ENCODE measurements at places on chromosomes 3 and 15.
A peak's percentile ranks its signal among the peaks of the same experiment; 100 is the strongest.

DNA sequence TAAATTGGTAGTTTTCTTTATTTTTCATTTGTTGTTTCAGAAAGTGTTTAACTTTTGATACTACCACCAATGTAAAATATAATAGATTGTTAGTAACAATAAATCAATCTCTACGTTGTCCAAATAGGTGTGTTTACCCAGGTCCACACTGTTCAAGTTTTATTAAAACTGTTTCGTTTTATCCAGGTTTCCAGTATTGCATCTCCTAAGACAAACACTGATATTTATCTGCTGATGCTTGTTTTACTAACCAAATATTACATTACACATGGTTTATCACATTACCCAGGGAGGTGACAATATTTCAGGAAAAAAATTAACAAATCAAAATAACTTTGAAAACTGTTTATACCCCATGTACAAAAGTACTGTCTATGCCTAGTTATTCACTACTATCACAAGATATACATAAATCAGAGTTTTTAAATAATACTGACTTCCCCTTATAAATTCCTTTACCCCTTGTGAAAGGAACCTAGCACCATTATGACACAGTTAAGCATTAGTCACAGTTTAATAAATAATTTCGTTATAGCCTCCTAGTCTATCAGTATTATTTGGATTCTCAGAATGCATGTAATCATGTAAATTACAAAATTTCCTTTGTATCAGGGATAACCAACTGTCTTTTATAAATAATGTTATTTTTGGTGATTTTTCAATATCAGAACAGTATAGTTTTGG, 205.3 kb downstream of the ZBTB20 start:
- DNase-seq: no peak

GRCh38 chr3:97817965-97818364, 3.8 kb upstream of the CRYBG3 start:
- no peak for DNase-seq

- no peak for DNase-seq
Measured at GRCh38 chr3:117483839-117484238, 774.3 kb downstream of the TUSC7 start.

DNA sequence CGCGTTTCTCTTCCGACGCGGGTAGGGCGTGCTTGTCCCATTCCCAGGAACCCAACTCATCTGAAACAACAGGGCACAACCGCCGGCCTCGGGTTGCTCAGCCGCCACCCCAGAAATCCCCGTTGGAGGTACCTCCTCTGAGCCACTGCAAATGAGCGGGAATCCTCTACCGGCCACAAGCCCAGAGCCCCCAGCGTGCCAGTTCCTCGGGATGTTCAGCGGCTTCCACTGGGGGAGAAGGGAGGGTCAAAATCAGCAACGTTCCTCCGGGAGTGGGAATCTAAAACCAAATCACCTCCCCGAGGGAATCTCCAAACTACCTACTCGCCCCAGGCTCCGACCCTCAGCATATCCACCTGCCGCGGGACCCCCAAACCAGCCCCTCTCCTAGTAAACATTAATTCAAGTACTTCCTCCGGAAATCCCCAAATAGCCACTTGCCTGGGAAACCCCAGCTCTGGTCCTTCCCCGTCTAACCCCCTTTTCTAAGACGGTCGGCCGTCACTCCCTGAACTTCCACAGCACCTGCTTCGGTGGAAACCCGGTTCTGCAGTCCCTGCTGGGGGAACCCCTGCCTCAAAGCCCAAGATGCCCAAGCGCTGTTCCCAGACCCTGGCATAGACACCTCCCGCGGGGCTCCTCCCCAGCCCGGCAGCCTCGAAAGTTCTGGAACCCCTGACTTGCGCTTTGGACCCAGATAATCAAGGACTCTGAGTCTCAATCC, 887 bp downstream of the OXTR start:
- DNase-seq: peak; percentile 41

- DNase-seq: no peak
Measured at GRCh38 chr15:99514306-99514705, 51.5 kb upstream of the MEF2A start.

GRCh38 chr3:1092061-1092460, 763 bp upstream of the CNTN6 start:
- no peak for DNase-seq

GRCh38 chr15:74258456-74259291, 22.5 kb downstream of the CCDC33 start:
- DNase-seq: no peak

DNA sequence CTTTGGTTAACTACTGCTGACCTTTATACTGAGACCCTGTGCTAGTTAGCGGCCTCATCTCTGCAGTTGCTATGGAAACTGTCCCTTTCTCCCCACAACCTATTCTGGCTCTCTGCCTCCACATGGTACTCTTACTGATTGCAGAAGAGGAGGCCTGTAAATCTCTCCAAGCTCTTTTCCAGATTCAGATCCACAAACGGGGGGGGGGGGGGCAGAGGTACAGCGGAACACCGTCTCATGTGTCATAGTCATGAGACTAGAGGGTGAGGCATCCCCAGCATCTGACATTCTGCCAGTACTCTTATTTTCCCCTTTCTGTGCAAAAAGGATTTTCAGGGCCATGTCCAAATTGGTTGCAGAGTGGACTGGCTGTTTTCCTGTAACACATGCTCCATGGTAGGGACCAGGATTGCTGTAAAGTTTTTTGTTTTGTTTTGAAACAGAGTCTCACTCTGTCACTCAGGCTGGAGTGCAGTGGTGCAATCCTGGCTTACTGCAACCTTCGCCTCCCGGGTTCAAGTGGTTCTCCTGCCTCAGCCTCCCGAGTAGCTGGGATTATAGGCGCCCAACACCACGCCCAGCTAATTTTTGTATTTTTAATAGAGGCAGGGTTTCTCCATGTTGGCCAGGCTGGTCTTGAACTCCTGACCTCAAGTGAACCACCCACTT, 8.3 kb upstream of the MAP1A start:
- no peak for DNase-seq

GRCh38 chr3:23996095-23996524, 51.0 kb downstream of the NR1D2 start:
- DNase-seq: no peak

GRCh38 chr3:63471781-63472180, 180.7 kb upstream of the SNTN start:
- DNase-seq: no peak

DNA sequence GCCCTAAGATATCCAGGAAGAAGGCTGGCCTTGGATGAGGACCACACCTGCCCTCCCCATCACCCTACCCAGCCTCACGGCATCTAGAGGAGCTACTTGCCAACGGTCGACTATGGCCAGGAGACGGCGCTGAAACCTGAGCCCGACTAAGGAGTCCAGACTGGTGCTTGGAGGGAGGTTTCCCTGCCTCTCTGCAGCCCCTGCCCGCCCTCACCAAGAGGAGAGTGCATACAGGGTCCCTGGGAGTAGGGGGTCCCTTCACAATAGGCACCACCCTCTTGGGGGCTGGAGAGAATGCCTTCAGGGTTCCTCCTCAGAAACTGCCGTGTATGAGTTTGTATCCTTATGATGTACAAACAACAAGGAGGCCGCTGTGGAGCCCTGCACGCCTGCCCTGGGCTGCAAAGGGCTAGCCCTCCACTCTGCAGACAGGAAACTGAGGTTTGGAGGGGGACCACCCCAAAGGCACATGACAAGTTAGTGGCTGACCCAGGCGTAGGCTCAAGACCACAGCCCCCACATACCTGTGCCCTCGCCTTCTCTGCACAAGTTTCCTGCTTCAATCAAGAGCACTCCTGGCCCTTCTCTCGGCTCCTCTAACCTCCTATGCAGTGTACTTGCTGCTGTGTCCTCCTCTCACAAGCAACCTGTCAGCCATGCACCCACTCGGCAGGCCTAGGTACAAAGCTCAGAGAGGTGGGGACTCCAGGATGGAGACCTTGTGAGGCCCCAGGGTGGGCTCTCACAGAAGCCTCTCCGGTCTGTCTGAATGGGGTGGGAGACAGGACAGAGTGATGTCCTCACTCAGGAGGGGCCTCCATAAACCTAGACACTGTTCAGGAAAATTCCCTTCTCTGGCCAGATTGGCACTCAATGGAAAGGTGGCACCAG, 7.4 kb downstream of the KLF15 start:
- no peak for DNase-seq

DNA sequence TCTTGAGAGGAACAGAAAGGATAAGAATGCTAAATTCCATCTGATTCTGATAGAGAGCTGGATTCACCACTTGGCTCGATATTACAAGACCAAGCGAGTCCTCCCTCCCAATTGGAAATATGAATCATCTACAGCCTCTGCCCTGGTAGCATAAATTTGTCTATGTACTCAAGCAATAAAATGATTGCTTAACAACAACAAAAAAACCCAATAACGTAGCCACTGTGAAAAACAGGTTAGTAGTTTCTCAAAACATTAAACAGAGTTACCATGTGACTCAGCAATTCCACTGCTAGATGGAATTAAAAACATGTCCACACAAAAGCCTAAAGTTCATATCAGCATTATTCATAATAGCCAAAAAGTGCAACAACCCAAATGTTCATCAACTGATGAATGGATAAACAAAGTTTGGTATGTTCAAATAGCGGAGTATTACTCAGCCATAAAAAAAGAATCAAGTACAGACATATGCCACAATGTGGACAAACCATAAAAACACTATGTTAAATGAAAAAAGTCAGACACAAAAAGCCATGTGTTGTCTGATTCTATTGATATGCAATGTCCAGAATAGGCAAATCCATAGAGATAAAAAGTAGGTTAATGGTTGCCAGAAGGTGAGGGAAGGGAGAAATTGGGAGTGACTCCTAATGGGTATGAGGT, 16.8 kb downstream of the BCL2L10 start:
- no peak for DNase-seq

DNA sequence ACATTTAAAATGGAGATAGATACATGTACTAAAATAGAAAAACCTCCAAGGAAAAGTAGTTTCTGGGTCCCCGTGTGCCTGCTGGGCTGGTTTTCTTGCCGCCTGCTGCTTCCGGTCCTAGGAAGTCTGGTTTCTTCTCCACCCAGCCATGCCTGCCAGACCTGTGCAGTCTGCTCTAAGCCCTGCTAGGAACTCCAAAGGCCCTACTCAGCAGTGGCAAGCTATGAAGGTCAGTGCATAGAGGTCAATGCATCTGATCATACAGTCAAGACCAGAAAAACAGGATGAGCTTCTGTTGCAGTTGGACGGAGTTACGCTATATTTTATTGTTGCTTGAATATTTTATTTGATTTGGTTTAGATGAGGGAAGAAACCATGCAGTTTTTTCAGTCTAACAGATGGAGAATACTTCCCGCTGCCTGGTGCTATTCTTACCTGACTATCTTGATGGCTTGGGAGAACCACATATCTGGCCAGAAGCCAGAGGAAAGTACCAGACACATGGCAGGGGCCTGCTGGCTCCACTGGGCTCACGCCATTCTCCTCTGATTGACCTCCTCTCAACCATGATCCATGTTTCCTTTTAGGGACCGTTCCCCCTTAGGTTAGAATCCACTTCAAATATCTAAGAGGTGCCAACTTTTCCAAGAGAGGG, 226.8 kb upstream of the ST8SIA2 start:
- DNase-seq: no peak

DNA sequence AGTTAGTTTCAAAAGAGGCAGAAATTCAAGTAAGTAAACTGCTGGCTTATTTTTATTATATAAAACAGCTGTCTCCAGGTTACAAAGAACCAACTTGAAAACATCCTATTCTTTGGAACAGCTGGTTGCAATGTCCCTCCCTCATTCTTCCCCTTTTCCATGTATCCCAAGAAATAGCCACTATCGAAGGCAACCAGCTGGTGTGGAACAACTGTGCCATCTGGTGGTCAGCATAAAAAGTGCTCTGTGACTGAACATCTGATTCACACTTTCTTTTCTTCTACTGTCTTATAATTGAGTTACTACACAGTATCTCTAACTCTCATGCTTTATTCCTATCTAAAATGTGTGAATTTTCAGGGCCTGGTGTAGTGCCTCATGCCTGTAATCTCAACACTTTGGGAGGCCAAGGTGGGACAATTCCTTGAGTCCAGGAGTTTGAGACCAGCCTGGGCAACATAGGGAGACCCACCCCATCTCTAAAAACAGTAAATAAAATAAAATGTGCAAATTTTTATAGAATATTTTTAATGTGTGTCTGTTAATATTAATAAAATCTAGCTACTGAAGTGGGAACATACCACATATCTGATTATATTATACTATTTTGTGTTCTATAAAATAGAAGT, 9.6 kb downstream of the OSBPL11 start:
- DNase-seq: no peak

DNA sequence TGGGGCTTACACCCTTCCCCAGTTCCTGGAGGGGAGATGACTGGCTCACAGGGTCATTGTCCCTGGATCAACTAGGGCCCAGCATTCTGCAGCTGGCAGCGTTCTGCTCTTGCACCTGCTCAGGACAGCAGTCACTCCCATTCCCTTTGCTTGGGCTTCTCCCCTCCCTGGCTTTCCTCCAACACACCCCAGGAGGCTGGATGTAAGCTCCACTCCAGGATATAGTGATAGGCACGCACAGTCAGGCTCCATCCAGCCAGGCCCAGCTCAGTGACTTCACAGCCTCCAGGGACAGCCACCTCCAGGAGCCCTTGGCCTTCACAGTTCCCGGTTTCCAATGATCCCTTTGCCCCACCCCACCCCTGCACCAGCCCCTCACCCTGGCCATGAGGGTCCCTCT, 1.9 kb downstream of the SPTBN5 start:
- DNase-seq: no peak

GRCh38 chr3:194696702-194697101, 11.0 kb downstream of the FAM43A start:
- DNase-seq: no peak

DNA sequence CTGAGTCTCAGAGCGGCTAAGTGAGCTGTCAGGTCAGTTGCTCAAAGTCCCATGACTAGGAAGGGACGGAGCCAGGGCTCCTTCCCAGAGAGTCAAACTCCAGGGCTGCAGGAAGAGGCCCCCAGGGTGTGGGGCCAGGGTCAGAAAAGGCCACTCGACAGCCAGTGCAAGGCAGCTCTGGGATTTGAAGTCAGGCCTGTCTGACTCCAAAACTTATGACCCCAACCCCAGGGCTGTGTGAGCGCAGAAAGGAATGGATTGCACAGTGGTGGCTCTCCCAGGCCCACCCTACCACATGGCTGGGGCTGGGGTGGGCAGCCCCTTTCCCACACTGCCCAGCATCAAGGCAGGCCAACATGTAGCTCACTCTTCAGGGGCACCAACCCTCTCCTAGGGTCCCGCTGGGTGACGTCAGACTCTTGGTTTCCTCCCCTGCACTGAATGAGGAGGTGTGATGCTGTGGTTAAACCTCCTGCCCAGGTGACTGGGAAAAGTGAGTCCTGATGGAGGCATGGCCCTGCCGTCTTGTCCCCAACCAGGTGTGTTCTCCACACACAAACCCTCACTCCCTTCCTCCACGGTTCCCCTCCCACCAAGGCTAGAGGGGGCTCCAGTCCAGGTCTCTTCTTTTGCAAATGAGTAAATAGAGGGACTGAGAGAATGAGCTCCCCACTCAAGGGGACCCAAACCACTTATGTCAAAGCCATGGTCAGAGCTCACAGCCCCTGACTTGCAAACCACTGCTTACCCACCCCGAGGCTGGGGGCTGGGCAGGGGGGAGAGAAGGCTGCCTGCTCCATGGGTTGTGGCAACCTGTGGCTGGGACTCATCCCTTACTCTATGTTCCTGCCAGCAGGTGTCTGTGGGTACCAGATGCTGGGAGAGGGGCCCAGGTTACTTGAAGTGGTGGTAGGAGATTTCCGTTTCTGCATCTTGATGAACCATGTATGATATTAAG, 23.8 kb upstream of the CORO2B start:
- no peak for DNase-seq

- DNase-seq: no peak
Measured at GRCh38 chr3:195056506-195056905, 214.5 kb downstream of the XXYLT1 start.
